ENCODE measurements at places on chromosomes 12 and 14. TPM values are rescaled to one million over a fixed set of nuclear protein-coding genes. Genes with fewer than 3 reads are reported as not detected.

POTEM gene
- not detected for total RNA-seq

GSG1 gene
- total RNA-seq = not detected

PRH1 gene
- total RNA-seq = 6.8 TPM

GLT1D1 gene
- 1.2 TPM for total RNA-seq

CLEC4D gene
- total RNA-seq = not detected

SMCO2 gene
- total RNA-seq = 1.3 TPM

ADCY4 gene
- 28.8 TPM for total RNA-seq

PIWIL1 gene
- total RNA-seq = not detected

CD27 gene
- total RNA-seq = not detected

MMP17 gene
- 1.3 TPM for total RNA-seq

NEMF gene
- 57.3 TPM for total RNA-seq

TSHR gene
- total RNA-seq = not detected

CPNE6 gene
- not detected for total RNA-seq

HOXC9 gene
- total RNA-seq = not detected

PTPN21 gene
- 25.0 TPM for total RNA-seq

SLC6A15 gene
- not detected for total RNA-seq

TXNDC16 gene
- 6.3 TPM for total RNA-seq

LGALS3 gene
- 154 TPM for total RNA-seq

SERPINA10 gene
- total RNA-seq = not detected

CYP46A1 gene
- 3.6 TPM for total RNA-seq

OTX2 gene
- total RNA-seq = not detected

FGF6 gene
- not detected for total RNA-seq

DAO gene
- total RNA-seq = not detected

KLHL33 gene
- total RNA-seq = 0.38 TPM

CYP27B1 gene
- total RNA-seq = not detected

DNAH10 gene
- total RNA-seq = 0.09 TPM

C12orf56 gene
- not detected for total RNA-seq

AP4S1 gene
- 8.5 TPM for total RNA-seq

MFAP5 gene
- 24.5 TPM for total RNA-seq

COA8 gene
- total RNA-seq = 37.8 TPM

GDF3 gene
- total RNA-seq = not detected

NTN4 gene
- 80.3 TPM for total RNA-seq

IL31 gene
- not detected for total RNA-seq

RPGRIP1 gene
- 0.25 TPM for total RNA-seq

KCNK10 gene
- total RNA-seq = not detected

BTG1 gene
- 127 TPM for total RNA-seq

GRIP1 gene
- total RNA-seq = 7.3 TPM

DTX3 gene
- total RNA-seq = 19.2 TPM

DCAF5 gene
- total RNA-seq = 62.8 TPM

TBX3 gene
- total RNA-seq = 14.6 TPM

TPPP2 gene
- 1.0 TPM for total RNA-seq

OAS2 gene
- total RNA-seq = 6.4 TPM

LDHB gene
- total RNA-seq = 1,251 TPM

HOXC13 gene
- total RNA-seq = not detected

TPH2 gene
- not detected for total RNA-seq

GALNT8 gene
- total RNA-seq = 4.1 TPM

ACOT6 gene
- total RNA-seq = not detected

BCL11B gene
- 0.31 TPM for total RNA-seq

LRP1-AS gene
- not detected for total RNA-seq

DHRS4L2 gene
- total RNA-seq = 22.9 TPM

All from heart right ventricle (tissue), 16 donors.